ENCODE measurements at places on chromosomes 3 and 15. TPM values are rescaled to one million over a fixed set of nuclear protein-coding genes. Genes with fewer than 3 reads are reported as not detected.

The HRH1 gene
- total RNA-seq, result 3.0 TPM

The DCLK3 gene
- total RNA-seq, result 0.21 TPM

The FBXL2 gene
- 1.9 TPM for total RNA-seq

The ABI3BP gene
- total RNA-seq, result 59.8 TPM

The ZPLD1 gene
- 0.34 TPM for total RNA-seq

The UBAP1L gene
- 2.9 TPM for total RNA-seq

The GAP43 gene
- total RNA-seq, result 3.5 TPM

The LTF gene
- total RNA-seq, result 2.9 TPM

The MAGEF1 gene
- 19.4 TPM for total RNA-seq

- DNase-seq, result no peak
Measured at GRCh38 chr3:20141316-20141715, 44.7 kb downstream of the SGO1 start.

DNA sequence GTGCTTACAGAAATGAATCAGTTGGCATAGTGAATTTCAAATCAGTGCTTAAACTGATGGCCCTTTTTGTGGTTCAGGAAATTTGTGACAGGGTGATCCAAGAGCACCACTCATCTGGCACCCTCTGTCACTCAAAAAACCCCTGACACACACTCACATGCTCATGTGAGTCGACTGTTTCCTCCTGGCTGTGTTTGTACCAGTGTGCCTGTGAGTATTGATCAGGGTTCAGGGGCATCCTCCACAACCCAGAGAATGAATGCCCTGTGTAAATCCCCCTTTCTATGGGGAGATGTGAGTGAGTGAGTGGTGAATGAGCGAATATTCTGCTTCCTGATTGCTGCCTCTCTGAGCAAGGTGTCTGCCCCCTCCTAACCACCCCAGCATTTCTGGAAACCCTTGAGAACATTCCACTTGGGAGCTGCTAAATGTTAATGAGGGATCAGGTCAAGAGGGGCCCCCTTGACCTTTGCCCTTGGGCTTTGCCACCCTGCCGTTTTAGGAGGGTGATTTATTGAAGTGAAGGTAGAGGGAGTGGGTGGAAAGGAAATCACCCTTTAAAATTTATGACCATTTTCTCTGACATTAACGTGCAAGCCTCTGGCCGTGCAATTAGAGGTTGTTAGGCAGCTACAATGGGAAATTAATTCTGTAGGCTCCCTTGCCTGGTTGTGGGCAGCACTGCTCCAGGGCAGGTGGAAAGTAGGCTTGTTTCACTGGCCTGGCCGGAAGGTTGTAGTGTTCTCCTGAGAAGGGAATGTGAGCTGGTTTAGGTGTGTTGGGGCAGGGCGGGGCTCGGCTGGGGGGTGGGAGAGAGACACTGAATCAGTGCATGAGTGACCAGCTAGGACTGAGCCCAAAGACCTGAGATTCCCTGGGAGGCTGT, 87.2 kb downstream of the SLCO3A1 start:
- no peak for DNase-seq

DNA sequence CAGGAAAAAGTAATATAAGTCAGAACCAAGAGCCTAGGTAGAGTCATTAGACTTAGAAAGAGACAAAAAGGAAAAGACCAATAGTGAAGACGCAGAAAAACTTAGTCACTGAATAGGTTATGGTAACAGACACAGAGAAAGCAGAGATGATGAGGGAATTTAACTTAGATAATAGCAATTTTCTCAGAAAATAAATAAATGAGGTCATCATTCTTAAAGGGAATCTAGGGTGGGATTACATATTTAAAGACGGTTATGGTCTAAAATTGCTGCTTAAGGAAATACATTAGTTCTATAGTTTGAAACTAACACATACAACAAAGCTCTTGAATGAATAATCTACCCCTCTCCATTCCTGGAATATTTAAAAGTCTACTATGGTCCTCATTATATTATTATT, 59.4 kb downstream of the UBR1 start:
- DNase-seq, result no peak

GRCh38 chr15:74535388-74536084, 5.5 kb upstream of the ARID3B start:
- no peak for DNase-seq

DNA sequence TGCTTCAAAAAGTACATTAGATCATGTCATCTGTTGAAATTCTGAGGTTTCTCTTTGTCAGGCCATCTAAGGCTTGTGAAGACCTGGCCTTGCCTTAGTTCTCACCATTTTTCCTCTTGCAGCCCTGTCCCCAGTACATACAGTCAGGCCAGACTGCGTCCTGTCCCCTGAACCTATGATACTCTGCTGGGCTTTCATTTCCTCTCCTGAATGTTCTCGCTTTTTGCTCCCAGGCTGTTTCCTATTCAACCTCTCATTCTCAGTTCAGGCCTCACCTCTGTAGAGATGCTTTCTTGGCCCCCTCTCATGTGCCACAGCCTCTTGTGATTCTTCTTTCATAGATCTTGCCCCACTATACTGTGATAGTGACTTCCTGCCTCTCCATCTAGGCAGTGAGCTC, 648.8 kb upstream of the KCNMB2 start:
- no peak for DNase-seq

DNA sequence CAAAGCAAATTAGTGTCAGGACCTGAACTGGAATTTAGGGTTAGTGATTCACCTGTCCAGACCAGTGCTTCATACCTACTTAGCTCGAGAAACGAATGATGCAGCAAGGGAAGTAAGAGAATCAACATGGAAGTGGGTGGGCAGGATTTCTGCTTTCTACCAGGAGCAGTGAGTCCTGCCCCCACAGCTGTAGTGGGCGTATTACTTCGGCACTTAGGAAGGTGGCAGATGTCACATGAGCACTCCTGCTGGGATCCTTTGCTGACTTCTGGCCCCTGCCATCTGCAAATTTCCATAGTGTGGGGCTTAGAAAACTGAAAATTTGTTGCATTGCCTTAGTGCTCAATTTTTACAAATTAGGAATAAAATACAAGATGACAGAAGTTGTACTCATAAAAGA, 31.2 kb downstream of the RYR3 start:
- DNase-seq, result no peak

DNA sequence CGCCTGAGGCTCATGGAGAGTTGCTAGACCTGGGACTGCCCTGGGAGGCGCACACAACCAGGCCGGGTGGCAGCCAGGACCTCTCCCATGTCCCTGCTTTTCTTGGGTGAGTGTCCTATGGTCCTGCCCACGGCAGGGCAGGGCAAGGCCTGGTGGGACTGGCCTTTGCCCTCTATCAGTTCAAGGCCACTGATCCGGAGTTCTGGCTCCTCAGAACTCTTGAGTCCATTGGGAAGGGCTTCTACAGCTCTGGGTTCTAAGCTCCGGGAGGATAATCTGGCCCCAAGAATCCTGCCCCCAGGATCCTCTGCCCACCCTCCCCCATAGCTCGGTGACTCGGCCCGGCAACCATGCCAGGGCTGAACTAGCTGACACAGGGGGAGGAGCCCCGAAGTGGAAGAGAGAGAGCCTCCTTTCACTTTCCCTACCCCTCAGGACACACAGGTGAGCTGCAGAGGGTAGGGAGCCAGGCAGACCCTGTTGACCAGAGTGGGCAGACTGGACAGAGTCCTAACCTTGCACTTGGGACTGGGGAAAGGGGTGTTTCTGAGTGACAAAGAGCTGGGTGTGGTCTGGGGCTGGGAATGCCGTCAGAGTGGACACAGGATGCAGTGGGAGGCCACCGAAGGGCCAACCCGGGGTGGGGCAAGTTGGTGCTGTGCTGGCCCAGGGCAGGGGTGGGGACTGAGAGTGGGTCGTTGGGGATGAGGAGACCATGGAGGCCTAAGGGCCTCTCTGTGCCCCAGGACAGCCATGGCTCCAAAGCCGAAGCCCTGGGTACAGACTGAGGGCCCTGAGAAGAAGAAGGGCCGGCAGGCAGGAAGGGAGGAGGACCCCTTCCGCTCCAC, 664 bp downstream of the PARP3 start:
- peak; percentile 72 for DNase-seq

GRCh38 chr15:55740359-55740878, 2.5 kb downstream of the PRTG start:
- no peak for DNase-seq

DNA sequence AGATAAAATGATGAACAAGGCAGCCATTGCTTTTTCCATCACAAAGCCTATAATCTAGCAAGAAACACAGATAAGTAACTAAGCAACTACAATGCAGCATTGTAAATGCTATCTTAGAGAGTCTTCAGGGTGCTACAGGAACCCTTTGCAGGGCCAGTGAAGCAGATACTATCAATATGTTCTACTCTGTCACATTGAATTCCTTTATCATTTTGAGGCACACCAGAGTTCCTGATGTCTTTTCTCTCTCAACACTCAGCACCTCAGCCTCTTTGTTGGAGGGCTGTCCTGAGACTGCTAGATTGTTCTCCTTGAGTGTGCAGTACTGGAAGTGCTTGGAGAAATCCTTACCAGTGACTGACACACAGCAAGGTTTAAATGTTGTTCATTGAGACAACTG, 107.4 kb upstream of the MRPL3 start:
- no peak for DNase-seq

DNA sequence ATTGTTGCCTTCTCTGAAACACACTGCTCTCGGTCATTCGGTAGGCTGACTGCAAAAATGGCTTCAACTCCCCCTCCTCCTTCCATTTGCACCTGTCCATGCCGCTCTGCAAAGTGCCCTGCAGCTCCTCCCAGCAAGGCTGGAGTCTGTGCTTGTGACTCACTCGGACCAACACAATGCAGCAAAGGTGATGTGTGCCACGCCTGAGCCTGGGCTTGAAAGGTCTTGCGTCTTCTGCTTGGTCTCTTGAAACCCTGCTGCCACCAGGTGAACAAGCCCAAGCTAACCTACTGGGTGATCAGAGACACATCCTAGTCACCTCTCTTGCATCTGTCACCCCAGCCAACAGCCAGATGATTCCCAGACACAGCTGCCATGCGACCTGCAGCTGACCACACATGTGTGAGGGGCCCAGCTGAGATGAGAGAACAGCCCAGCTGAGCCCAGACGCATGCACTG, 71.1 kb downstream of the MGLL start:
- DNase-seq, result no peak

DNA sequence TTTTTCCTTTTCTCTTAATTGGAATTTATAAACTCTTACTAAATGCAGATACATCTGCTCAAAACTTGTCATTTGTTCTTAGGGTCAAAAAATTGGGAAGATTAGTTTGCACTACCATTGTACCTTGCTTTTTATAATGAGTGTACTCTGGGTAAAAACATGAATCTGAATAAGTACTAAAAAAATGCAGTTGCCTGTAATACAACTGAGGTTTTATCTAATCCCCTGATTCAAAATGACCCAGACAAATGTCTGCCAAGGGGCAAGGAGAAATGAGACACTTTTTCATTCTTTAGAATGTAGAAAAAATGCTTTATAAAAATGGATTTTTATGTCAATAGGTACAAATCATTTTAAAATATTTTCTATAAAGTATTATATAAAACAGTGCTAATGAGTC, 42.4 kb downstream of the RASA2 start:
- DNase-seq, result no peak

DNA sequence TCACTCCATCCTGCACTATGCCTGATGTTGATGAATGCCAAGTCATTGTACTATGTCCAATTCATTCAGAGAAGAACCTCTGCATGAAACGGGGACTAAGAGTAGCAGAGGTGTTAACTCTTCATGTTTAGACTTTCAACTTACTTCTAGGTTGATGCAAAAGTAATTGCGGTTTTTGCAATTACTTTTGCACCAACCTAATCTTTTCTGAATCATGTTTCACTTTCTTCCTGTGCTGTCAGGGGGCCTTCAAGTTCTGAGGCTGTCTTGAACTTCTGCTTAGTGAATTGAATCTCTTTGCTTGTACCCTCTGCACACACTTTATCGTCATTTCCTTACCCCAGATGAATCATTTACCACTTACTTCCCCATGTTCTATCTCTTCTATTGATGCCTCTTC, 636.2 kb downstream of the NAALADL2 start:
- no peak for DNase-seq

DNA sequence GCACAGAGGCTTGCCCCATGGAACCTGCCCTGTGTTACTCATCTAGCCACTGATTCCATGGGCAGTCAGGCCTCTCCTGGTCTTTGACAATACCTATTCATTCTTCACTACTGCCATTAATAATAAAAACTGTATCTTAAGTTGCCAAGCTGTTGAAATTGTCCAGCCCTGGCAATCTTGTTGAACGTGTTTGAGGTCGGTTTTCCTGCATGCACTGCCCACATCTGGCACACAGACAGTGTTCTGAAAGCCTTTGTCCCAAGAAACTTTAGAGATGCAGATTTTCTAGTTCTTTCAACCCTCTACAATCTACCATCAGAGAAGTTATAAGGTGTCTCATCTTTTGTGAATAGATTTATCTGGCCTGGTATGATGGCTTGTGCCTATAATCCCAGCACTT, 567.2 kb upstream of the NECTIN3 start:
- no peak for DNase-seq

DNA sequence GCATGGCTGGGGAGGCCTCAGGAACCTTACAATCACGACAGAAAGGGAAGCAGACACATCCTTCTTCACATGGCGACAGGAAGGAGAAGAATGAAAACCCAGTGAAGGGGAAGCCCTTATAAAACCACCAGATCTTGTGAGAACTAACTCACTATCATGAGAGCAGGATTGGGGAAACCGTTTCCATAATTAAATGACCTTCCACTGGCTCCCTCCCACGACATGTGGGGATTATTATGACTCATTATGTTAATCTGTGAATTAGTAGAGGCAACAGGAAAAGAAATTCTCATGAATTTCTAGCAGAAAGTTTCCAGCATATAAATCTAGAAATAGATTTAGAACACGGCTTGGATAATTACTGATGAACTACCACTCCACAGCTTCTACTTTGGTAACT, 937.3 kb downstream of the ROBO1 start:
- no peak for DNase-seq

DNA sequence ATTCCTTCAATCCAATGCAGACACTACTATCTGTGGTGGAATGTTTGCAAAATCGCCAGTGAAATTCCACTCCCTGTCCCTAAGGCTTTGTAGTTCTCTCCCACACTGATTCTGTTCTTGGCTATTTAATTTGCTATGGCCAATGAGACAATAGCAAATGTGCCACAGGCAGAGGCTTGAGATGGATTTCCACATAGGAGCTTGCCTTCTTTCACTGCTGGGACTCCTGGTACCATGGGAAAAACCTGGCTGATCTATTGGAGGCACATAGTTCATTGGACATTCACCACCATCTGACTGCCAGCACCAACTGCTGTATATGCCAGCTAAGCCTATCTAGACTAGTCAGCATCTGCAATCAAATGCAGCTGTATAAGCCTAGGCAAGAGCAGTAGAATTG, 103.8 kb downstream of the NR1D2 start:
- DNase-seq, result no peak
